M059J (cell line): ENCODE measurements at places on chromosomes 1 and 21. TPM values are rescaled to one million over a fixed set of nuclear protein-coding genes. Genes with fewer than 3 reads are reported as not detected.
A peak's percentile ranks its signal among the peaks of the same experiment; 100 is the strongest.

The CFHR2 gene
- total RNA-seq = not detected in 2 replicates

The RNU1-3 gene
- not detected in 2 replicates for total RNA-seq

DNA sequence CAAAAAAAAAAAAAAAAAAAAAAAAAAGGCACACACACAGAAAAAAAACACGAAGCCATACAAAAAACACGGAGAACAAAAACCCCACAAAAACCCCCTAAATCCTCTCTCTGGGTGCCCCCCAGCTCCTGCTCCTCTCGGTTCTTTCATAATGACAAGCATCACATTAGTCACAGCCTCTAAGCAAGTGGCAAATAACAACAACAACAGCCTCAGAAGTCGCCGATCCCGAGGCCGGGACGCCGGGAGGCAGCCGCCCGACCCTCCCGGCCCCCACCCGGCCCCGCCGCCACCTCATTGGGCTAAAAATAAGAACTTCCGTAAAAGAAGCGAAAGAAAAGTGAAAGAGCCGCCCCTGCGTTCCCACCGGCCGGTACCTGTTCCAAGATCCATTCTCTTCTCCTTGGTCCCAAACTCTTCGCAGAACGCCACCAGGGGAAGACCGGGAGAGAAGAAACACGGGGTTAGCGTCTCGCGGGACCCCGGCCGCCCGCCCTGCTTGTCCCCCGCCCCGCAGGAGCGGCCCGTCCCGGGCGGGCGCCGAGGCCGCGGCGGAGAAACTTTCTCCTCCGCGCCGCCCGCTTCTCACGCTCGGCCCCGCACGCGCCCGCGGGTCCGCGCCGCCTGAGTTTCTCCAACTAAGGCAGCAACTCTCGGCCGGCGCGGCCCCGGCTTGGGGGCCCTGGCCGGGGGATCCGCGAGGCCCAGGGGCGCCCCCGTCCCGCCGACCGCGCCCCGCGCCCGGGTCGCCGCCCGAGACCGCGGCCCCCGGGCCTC is 102.8 kb downstream of the CASZ1 start:
- DNase-seq = peak; percentile 47

- no peak for DNase-seq
Observed at GRCh38 chr1:178928976-178929375, 58.1 kb upstream of the ANGPTL1 start.

The NUAK2 gene
- 6.7 and 8.4 TPM in 2 replicates for total RNA-seq

DNA sequence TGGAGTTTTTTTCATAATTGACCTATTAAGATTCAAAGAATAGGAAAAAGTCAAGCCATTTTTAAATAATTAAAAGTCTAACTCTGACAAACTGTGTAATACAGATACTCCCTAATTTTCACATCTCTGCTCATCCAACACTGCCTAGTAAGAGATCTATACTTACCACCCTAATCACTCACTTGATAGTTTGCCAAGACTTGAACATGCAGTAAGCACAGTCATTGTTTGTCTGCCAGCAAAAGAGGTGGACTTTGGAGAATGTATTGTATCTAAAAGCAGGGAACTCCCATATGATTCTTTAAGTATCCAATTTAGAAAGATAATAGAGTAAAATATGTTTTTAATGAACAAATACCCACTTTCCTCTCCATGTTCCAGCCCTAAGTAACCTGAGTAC is 15.5 kb downstream of the TMEM59 start:
- no peak for DNase-seq

- no peak for DNase-seq
Observed at GRCh38 chr1:18836654-18837053, 22.8 kb downstream of the TAS1R2 start.

DNA sequence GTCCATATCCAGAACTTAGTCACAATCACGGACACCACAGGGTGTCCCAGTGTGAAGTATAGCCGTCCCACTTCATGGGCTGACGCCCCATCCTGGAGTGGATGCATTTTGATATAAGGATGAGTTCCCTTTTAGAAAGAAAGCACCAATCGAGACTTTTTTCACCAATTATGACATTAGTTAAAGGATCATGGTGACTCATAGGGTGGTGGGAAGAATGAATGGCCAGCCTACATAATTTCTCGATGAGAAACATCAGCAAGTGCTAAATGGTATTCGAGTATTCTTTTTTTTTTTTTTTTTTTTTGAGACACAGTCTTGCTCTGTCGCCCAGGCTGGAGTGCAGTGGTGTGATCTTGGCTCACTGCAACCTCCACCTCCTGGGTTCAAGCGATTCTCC is 38.5 kb upstream of the USP1 start:
- peak; percentile 87 for DNase-seq

The PTGFR gene
- total RNA-seq = 36.2 and 51.0 TPM in 2 replicates

DNA sequence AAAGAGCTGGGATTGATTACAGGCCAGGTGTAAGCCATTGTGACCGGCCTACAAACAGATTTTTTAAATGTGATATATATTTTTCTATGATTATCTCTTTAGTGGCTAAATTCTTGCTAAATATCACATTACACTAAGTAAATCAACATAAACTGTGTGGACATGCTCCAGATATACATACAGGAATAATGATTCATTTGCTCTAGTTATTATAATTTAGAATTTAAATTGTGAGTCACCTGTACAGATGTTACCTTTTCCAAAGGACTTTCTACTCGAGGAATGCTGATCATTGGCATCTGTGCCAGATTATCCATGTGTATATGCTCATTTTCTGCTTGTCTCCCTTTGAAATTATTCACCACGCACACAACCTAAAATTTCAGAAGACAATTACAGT is 90.1 kb downstream of the PLPPR5 start:
- DNase-seq = no peak

The CYP4A22 gene
- not detected in 2 replicates for total RNA-seq

The HES5 gene
- total RNA-seq = 1.6 TPM in 1 of 2 replicates, not detected in the other

DNA sequence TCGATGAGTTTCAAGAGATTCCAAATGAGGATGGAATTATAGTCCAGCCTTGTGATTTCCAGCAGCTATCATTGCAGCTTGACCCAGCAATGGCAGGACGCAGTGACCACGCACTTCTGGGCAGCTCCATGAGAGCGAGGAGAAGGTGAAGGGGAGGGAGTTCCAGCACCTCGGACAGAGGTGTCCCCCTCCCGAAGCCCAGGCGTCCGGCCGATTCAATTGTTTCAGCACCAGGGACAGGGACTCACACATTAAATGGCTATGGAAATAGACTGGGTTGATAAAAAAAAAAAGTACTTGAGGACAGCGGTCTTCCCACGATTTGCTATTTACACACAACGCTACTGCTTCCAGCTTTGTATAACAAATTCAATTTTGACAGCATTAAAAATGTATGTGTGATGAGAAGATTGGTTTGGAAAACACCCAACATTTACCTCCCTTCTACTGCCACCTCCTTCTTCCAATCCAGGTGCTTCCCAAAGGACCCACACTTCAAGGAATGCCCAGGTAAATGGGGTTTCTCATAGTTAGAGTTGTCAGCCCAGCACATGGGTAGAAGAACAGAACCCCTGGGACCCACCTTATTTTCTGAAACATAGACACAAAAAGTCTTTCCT is 71.8 kb downstream of the DISP3 start:
- peak; percentile 75 for DNase-seq

- DNase-seq = peak; percentile 82
Observed at GRCh38 chr1:116769561-116769977, 15.3 kb downstream of the CD2 start.

GRCh38 chr1:32798679-32799416 is 18.3 kb downstream of the YARS1 start:
- peak; percentile 79 for DNase-seq

GRCh38 chr1:25137106-25137505 is 95.2 kb downstream of the SYF2 start:
- no peak for DNase-seq

GRCh38 chr1:166378805-166379204 is 212.0 kb upstream of the FAM78B start:
- peak; percentile 67 for DNase-seq

DNA sequence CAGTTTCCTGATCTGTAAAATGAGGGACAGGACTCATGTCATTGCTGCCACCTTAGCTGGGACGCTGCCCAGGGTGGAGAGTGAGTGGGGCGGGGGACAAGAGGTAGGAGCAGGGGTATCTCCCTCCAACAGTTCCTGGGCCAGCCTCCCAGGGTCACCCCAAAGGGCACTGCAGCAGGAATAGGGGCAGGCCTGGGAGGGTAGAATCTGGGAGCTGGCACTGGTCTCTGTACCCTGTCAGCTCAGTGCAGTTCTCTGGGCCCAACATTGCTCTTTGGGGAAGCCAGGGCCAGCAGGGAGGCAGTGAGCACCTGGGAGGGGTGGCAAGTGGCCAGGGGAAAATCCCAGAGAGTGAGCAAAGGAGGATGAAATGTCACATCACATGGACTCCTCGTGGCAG is 55.8 kb downstream of the ELK4 start:
- DNase-seq = no peak

The RORC gene
- total RNA-seq = 0.44 TPM in 1 of 2 replicates, not detected in the other

DNA sequence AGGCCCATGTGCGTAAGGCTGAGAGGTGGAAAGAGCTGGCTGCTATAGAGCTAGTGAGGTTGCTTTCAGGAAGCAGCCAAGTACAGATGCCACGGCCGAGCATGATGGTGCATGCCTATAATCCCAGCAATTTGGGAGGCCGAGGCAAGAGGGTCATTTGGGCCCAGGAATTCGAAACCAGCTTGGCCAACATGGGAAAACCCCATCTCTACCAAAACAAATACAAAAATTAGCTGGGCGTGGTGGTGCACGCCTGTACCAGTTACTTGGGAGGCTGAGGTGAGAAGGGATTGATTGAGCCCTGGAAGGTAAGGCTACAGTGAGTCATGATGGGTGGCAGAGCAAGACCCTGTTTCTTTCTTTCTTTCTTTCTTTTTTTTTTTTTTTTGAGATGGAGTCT is 2.7 kb downstream of the CCDC24 start:
- no peak for DNase-seq
